ENCODE measurements at places on chromosomes 2 and 18.

DNA sequence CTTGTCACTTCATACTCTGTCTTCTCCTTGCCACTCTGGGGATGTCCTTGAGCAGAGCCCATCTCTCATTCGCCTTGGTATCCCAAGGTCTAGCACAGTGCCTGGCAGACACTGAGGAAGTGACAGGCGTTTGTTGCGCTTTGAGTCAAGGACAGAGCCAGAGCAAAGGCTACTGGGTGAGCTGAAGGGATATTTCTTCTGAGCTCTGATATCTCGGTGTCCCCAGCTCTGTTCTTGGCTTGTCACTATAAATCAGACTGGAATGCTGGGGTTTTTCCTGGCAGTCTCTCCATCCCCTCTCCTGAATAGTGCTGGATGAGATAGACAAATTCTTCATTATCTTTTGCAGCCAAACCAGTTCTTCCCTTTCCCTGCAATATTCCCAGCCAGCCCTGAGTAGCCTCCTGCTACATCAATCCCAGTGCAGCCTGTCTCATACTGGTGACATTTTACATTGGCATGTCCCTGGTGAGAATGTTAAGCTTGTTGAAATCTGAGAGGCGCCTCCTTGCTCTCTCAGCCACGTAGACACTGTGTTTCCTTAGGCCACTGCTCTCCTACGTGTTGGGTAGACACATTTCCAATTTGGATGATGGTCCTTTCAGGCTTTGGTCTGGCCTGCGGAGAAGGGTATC lies 61.7 kb downstream of the CTIF start:
- no peak for DNase-seq

- no peak for DNase-seq
These were observed 250.5 kb downstream of the LOXHD1 start for GRCh38 chr18:46406539-46406932.

GRCh38 chr2:236017446-236017845 lies 150.7 kb downstream of the GBX2 start:
- no peak for DNase-seq

DNA sequence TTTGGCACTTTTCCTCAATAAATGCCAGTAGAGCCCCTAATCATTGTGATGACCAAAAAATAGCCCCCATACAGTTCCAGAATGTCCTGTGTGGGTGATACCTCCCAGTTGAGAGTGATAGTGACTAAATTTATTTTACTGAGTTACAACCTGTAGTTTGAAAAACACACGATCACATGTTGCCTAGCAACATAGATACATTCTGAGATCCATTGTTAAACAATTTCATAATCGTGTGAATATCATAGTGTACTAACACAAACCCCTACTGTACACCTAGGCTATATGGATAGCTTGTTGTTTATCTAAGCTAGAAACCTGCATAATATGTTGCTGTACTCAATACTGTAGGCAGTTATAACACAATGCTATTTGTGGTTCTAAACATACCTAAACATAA lies 30.6 kb downstream of the KCMF1 start:
- DNase-seq, result no peak

DNA sequence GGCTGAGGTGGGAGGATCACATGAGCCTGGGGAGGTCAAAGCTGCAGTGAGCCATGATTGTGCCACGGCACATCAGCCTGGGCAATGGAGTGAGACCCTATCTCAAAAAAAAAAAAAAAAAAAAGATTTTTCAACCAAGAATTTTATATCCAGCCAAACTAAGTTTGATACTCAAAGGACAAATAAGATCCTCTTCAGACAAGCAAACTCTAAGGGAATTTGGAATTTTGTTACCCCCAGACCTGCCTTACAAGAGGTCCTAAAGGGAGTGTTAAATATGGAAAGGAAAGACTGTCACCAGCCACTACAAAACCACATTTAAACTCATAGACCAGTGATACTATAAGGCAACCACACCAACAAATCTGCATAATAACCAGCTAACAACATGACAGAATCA lies 67.5 kb downstream of the WDPCP start:
- DNase-seq, result no peak

DNA sequence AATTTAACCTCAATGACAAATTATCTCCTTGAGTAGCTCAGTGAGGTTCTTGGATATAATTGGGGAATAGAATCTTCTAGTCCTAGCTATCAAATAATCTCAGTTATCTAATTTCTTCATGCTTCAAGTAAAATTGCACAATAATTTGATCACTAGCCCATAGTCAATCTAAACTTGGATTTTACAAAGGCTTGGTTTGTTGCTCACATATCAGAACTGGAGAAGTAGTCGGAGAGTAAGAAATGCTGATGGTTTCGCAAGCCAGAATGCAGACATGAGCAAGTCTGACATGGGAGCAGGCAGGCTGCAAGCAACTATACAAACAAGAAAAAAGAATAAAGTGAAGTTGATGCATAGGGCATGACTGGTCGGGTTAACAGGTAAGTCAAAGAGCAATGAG lies 11.7 kb upstream of the PDE11A start:
- DNase-seq, result no peak

DNA sequence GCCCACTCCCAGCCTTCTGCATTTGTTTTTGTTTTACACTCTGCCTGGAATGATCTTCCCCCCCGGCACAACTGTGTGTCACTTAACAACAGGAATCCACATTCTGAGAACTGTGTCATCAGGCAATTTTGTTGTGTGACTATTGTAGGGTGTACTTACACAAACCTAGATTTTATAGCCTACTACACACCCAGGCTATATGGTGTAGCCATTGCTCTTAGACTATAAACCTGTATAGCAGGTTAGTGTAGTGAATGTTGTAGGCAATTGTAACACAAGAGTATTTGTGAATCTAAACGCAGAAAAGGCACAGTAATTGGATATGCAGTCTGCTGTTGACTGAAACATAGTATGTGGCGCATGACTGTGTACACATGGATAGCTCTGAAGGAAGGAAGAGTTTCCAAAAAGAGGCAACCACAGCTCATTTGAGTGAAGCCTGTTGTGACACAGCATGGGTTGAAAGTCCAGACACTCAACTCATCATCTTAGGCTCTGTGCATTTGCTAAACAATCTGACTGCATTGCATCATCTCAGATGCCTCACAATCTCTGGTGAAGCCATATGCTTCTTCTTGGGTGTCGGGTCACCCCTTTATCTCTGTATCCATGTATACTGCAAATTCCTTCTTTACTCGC lies 506.6 kb upstream of the SPHKAP start:
- no peak for DNase-seq

DNA sequence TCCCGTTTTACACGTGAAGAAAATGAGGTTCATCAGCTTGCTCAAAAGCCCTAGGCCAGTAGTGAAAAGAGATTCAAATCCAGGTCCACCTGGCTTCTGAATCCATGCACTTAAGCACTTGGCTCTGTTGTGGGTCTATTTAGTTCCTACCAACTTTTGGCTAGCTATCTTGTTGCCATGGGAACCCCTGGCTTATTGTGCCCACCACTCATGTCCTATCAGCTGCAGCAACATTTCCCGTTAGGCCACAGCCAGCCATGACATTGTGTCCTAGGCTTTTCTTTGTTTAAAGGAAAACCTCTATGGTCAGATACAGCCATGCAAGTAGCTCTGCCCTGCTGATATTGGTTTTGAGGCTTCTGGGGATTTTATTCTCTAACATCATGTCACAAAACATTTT lies 49.8 kb downstream of the PLEK start:
- no peak for DNase-seq

GRCh38 chr2:145751629-145752028 lies 1231.7 kb upstream of the ZEB2 start:
- DNase-seq, result no peak

DNA sequence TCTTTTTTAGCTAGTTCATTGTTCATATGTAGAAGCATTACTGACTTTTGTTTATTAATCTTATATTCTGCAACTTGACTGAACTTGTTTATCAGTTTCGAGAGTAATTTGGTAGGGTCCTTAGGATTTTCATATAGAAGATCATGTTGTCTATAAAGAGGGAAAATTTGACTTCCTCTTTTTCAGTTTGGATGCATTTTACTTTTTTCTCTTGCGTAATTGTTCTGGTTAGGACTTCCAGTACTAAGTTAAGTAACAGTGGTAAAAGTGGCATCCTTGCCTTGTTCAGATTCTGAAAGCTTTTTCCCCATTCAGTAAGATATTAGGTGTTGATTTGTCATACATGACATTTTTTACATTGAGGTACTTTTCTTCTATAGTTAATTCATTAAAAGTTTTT lies 726.0 kb downstream of the KCNJ3 start:
- DNase-seq, result no peak

- DNase-seq, result no peak
These were observed 286.7 kb downstream of the EXOC6B start for GRCh38 chr2:72539071-72539552.

DNA sequence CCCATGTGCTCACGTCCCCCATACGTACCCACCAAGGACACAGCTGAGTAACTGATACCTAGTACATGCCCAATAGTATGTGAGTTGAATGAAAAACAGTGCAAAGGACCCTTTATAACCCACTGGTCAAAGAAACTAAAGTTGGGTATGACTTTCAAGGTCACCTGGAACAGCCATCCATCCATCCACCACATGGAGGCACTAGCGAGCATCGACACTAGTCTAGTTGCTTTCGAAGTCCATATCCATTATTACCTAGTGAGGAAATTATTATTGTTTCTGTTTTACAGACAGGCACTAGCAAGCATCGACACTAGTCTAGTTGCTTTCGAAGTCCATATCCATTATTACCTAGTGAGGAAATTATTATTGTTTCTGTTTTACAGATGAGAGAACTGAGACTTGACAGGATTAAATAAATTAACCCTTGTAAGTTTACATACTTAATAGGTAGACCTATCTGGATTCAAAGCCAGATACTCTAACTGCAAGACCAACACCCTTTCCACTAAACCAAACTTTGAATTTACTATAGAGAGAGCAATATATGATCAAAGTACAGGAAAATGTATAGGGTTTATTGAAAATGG lies 233.7 kb downstream of the METTL4 start:
- DNase-seq, result peak; percentile 5

DNA sequence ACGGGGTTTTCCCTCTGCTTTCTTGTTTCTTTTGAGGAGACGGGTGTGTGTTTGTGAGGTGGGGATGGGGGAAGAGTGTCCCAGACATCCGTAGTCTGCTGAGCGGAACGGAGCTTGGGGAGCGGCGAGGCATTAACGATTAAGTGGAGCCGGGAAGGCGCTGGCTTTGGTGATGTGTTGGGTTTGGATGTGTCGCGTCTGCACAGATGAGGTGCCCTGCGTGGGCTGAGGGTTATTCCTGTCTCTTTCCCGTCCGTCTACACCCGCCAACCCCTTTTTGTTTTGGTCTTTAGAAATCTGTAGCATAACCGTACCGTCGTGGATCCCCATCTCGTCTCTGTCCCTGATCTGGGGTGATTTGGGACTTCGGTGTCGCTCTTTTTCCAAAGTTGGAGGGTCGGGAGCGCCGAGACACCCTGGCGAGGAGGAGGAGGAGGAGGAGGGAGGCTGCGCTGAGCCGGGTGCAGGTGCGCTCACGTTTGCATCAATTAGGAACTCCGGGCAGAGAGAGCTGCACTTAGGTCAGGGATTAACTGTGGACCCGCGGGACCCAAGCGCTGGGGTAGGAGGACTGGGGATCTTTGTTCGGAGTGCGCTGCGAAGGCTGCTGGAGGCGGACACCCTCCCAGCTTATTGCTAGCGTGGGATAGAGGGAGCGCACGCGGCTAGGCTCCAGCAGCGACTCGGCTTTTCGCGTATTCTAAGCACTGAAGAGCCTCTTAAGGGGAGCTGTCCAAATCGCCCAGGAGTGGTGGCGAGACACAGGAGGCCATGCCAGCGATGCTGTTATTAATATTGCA lies 720.3 kb downstream of the DPP10 start:
- DNase-seq, result no peak

DNA sequence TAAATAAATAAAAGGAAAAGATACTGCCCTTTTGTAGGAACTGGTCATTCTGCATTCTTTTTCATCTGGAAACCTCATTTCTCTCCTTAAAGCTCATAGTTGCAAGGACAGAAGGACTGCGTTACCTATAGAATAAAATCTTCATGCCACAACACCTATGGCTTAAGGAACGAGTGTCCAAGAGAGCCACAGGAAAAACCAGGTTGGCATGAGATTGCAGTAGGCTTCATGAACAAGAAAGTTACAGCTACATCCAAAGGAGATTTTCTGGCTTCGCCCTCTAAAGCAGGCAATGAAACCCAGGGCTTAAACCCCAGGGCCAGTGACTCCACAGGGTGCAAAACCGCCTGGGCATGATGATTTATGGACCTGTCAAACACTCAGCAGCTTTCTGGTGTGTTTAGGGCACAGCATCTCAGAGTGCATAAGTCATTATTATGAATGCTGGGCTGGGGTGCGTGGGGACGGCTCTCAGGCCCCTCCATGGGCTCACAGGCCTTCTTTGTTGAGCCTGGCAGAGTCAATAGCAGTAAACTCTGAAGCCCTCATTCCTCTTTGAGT lies 30.7 kb upstream of the PIEZO2 start:
- DNase-seq, result no peak

- DNase-seq, result no peak
These were observed 126.4 kb upstream of the CTDP1 start for GRCh38 chr18:79553154-79553553.

DNA sequence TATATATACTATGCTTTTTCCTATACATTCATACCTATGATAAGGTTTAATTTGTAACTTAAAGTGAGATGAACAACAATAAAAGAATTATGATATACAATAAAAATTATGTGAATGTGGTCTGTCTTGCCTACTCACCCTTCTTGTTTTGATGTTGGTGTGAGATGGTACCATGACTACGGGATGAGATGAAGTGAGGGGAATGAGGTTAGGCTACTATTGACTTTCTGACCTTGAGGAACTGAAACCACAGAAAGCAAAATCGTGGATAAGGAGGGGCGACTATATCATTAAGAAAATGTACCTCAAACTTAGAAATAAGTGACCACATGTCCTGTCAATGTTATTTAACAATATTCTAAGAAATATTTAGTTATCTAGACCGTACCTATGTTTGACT lies 103.9 kb upstream of the PPP1CB start:
- DNase-seq, result no peak

GRCh38 chr2:96703021-96703751 lies 36.7 kb downstream of the LMAN2L start:
- DNase-seq, result no peak

DNA sequence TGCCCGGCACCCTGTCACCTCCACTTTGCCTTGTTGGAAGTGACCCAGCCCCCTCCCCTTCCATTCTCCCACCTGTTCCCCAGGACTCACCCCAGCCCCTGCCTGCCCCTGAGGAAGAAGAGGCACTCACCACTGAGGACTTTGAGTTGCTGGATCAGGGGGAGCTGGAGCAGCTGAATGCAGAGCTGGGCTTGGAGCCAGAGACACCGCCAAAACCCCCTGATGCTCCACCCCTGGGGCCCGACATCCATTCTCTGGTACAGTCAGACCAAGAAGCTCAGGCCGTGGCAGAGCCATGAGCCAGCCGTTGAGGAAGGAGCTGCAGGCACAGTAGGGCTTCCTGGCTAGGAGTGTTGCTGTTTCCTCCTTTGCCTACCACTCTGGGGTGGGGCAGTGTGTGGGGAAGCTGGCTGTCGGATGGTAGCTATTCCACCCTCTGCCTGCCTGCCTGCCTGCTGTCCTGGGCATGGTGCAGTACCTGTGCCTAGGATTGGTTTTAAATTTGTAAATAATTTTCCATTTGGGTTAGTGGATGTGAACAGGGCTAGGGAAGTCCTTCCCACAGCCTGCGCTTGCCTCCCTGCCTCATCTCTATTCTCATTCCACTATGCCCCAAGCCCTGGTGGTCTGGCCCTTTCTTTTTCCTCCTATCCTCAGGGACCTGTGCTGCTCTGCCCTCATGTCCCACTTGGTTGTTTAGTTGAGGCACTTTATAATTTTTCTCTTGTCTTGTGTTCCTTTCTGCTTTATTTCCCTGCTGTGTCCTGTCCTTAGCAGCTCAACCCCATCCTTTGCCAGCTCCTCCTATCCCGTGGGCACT lies 4.5 kb downstream of the RETREG2 start:
- DNase-seq, result no peak
